ENCODE measurements at places on chromosomes 1 and 21.

GRCh38 chr21:34130716-34130985, 57.3 kb downstream of the MRPS6 start:
- DNase-seq = no peak

- DNase-seq = no peak
These were observed 3.3 kb upstream of the WARS2 start for GRCh38 chr1:119143706-119144105.

DNA sequence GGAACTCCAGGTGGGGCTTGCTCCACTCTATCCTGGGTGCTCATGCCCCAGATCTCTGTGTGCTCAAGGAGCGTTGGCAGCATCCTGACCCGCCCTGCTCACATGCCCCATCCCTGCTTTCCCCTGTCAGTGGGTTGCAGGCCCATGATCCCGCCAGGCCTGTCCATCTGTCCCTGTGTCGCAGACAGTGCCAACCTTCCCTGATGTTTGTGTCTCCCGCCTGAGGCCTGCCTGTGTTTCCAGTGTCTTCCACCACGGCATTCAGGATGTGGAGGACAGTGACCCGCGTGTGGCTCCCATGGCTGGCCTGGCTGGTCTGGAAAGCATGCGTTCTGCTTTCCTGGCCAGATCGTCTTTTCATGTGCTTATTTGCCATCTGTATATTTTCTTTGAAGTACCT, 82.9 kb downstream of the PCBP3 start:
- no peak for DNase-seq

GRCh38 chr1:31957701-31958674, 19.8 kb upstream of the PTP4A2 start:
- DNase-seq = no peak

- no peak for DNase-seq
These were observed 481.7 kb upstream of the NR5A2 start for GRCh38 chr1:199545780-199546179.

DNA sequence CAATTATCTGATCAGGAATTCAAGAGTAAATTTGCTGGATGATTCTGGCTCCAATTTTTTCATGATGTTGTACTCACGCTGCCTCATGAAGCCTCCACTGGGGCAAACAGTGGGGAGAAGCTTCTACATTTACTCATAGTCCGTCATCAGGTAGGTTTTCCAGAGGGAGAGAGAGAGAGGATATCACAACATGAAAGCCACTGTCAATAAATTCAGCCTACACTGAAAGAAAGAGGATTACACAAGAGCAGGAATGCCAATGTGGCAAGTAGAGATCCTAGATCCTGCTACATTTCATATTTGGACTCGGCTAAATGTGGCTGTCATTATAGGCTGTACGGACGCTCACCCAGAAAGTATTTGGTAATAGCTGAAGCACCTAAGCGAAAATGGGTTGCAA, 819.9 kb downstream of the BRINP3 start:
- no peak for DNase-seq

DNA sequence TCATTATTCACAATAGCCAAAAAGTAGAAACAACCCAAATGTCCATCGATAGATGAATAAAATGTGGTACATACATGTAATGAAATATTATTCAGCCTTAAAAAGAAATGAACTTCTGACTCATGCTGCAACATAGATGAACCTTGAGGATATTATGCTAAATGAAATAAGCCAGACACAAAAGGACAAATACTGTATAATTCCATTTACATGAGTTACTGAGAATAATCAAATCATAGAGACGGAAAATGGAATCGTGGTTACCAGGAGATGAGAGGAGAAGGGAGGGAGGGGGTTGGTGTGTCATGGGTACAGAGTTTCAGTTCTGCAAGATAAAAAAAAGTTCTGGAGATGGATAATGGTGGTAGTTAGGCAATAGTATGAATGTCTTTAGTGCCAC, 184.1 kb downstream of the PSMG1 start:
- DNase-seq = no peak

DNA sequence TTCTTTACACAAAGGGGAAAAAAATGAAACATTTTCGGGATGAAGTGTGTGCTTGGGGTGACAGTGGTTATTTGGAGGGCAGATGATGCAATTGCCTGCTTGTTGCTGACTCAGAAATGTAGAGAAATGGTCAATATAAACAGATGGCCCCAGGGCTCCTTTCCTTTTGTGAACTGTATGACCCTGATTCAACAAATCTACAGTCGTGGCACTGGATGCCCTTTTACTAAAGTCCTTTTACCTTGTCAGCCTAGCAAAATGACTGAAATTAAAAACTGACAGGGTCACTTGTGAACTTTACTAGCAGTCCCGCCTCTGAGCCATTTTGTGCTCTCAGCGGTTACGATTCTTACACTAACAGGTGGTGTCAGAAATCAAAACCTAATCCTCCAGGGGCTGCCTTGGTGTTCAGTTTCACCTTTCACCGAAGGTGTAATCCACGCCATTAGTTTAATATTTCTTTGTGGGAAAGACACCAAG, 49.8 kb downstream of the GREM2 start:
- peak; percentile 68 for DNase-seq

GRCh38 chr1:28853093-28853742, 41.2 kb downstream of the OPRD1 start:
- DNase-seq = no peak

GRCh38 chr1:112841825-112842224, 114.2 kb downstream of the SLC16A1 start:
- no peak for DNase-seq

DNA sequence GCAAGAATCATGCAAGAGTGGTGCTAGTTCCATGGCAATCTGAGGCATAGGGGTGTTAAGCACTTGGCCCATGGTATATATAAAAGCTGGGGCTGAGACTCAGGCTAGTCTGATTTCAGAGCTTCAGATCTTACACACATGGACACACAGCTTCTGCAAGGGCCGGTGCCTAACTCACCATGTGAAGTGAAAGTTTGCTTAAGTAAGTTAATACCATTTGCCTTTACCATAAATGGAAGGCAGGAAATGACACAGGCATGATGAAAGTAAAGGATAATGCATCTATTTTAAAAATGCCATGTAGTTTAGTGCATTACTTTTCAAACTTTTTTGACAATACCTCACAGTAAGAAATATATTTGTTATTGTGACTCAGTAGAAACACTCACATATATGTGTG, 122.6 kb downstream of the KCNJ6 start:
- no peak for DNase-seq

GRCh38 chr1:66532798-66533783, 862 bp upstream of the SGIP1 start:
- peak; percentile 32 for DNase-seq

DNA sequence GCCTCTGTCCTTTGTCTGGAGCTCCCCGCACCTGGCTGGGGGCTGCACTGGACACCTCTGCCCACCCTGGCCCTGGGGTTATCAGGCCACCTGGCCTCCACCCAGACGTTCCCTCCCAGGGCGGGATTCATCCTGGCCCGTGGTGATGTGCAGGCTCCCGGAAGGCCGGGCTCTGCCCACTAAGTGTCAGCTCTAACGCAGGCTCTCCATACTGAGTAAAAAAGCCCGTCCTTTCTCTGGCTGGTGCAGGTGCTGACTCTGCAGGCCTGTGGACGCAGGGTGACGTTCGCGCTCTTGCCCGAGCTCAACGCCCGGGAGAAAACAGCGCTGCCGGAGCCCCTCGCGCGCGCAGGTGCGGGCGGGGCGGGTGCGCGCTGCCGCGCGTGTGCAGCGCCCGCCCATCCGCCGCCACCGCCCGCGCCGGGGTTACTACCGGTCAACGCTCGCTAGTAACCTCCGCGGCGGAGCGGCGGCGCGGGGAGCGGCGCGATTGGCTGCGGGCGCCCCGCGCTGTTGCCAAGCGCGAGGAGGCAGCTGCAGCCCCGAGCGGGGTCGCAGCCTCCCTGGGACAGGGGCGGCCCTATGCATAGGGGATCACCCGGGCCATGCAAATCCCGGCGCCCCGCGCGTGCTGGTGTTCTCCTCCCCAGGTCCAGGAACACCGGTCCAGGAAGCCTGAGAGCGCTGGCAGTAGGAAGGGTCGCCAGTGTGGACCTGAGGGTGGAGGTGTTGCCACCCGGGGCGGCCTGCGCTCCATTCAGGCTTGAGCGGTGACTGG, 15.7 kb downstream of the ABCG1 start:
- peak; percentile 62 for DNase-seq

- DNase-seq = no peak
These were observed 59.7 kb downstream of the RABGAP1L start for GRCh38 chr1:174218983-174219382.

GRCh38 chr21:45255381-45256020, 32.2 kb downstream of the POFUT2 start:
- peak; percentile 79 for DNase-seq

- DNase-seq = no peak
These were observed 111.1 kb downstream of the CLIC6 start for GRCh38 chr21:34779860-34780259.

DNA sequence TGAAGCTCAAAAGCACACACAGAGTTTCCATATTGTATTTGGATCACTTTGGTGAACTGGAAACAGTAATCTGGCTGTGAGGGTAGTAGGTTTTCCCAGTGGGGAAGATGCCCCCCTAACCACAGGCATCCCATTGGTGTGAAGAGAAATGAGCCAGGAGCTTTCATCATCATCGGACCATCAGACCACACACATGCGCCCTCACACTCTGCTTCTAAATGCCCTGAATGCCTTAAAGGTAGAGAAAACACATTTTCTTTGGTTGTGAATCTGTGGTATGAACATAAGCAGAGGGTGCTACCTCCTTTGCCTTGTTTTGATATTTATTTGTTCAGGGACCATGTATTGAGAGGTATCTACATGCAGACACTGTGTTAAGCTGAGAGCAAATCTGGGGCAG, 79.0 kb upstream of the DNAH14 start:
- DNase-seq = no peak

- no peak for DNase-seq
These were observed 22.6 kb downstream of the MIGA1 start for GRCh38 chr1:77802026-77802425.

GRCh38 chr1:214386333-214386732, 105.4 kb downstream of the SMYD2 start:
- no peak for DNase-seq

GRCh38 chr1:206693029-206693428, 8.3 kb downstream of the MAPKAPK2 start:
- DNase-seq = no peak

- DNase-seq = no peak
These were observed 6.1 kb upstream of the KRTAP23-1 start for GRCh38 chr21:30354308-30355005.

GRCh38 chr1:244968471-244968871, 104.1 kb upstream of the HNRNPU start:
- no peak for DNase-seq

DNA sequence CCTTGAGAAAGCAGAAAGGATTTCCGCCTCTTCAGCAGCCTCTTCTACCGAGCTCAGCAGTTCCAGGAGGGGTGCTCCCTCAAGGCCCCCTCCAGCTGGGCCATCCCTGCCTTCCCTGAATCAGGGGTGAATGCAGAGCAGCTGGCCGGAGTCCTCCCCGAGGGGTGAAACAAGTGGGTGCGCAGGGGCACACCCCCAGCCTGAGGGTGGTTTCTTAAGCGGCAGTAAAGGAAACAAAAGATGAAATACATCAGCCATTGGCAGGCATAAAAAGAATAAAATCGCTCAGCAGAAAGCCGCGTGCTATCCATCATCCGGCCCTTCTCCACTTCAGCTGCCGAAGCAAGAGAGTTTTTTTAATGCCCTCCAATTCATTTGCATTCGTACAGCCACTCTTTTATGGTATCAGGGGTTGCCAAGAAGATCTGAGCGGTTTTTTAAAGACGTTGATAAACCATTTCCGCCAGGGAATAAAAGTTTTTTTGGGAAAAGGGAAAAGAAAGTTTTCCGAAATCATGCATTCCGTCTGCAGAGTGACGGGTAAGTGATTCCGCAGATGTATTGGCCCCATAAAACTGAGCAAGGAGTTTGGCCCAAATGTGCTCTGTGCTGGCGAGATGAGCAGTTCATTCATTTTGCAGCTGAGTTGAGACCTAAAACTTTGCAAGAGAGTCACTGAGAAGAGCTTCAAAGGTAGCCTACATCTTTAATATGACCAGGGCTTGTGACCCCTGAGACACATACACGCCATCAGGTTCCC, 73.7 kb upstream of the ZC3H12A start:
- DNase-seq = no peak

DNA sequence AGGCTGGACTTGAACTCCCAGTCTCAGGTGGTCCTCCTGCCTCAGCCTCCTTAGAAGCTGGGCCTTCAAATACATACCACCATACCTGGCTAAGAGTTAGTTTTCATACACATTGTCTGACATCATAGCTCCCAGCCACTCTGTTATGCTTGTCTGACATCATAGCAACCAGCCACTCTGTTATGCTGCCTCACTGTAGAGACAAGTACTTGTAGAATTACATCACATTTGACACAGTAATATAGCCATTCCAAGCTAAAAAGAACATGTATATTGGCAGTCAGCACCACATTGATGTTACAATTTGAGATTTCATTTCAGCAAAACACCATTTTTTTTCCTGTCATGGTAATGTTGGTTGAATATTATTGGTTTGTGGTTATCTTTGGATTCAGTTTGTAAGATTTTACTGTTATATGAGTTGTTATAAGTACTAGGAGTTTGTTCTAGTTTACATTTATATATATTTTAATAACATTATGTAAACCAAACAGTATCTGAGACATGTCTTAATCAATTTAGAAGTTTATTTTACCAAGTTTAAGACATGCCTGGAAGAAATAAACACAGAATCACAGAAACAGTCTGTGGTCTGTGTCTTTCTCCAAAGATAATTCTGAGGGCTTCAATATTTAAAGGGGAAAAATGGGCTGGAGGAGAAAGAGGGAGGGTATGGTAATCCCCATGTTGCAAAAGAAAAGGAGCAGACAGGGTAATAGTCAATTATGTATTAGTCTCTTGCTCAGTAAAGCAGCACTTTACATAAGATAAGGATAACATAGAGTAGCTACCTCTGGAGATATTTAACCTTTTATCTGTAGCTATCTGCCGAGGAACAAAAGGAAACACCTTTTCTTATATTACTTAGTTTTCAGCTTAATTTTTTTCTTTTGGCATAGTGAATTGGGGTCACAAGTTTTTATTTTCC, 43.0 kb downstream of the XPR1 start:
- no peak for DNase-seq

Measured in NCI-H2107 (cell line).